ENCODE measurements at places on chromosomes 13 and 19.

DNA sequence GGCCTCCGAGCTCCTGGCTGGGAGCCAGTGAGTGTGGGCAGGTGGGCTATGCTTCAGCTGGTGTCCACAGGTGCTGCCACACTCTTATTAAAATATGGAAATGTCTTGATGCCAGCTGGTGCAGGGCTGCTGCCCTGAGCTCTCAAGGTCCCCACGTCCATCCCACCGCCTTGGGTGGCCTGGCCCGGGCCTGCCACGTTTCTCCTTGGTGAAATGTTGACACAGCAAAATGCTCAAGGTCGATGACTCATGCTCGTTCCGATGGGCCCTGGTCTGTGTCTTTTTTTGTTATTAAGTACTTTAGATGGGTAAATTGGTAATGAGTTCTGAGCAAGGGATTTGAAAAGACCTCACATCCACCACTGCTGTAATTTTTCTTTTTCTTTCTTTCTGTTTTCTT, 524.7 kb downstream of the MYO16 start:
- no peak for DNase-seq

GRCh38 chr13:43431841-43432240, 354.9 kb downstream of the ENOX1 start:
- DNase-seq: no peak

GRCh38 chr19:10644260-10645007, 9.7 kb upstream of the ILF3 start:
- peak; percentile 72 for DNase-seq

DNA sequence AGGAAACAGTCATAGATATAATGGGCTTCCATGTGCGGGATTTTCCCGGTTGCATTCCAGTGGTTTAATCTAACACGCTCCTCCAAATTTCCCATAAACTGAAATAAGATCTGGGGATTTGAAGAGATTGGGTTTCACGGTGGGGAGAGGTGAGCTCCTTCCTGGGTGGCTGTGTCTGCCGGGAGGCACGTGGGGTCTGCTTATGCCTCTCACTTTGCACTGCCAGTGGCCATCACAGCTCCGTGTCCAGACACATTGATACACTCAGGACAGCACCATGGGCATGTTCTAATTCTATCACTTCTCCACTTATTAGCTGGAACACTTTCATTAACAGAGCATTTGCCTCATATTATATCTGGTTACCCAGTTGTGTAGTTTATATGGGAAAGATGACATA, 73.4 kb downstream of the SOX1 start:
- no peak for DNase-seq

DNA sequence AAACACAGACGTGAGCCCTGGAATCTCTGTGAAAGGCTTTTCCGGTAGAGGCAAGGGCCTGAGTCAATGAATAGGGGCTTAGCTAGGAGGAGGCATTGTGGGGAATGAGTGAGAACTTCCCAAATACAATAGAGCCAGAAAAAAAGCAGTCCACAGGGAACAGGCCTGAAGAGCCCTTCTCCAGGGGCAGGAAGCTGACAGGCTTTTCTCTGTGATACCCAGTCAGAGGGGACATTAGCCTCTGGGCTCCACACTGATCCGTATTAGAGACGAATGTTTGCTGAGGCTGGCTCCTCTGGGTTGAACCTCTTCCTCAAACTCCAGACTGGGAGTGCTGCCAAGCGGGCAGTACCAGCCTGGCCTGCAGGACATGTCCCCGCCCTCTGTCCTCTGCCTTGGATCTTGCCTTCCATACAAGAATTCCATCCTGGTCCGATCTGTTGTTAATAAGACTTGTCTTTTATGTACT, 2.3 kb downstream of the DHRS12 start:
- peak; percentile 57 for DNase-seq

GRCh38 chr19:50461066-50461875, 15.0 kb upstream of the EMC10 start:
- peak; percentile 43 for DNase-seq

DNA sequence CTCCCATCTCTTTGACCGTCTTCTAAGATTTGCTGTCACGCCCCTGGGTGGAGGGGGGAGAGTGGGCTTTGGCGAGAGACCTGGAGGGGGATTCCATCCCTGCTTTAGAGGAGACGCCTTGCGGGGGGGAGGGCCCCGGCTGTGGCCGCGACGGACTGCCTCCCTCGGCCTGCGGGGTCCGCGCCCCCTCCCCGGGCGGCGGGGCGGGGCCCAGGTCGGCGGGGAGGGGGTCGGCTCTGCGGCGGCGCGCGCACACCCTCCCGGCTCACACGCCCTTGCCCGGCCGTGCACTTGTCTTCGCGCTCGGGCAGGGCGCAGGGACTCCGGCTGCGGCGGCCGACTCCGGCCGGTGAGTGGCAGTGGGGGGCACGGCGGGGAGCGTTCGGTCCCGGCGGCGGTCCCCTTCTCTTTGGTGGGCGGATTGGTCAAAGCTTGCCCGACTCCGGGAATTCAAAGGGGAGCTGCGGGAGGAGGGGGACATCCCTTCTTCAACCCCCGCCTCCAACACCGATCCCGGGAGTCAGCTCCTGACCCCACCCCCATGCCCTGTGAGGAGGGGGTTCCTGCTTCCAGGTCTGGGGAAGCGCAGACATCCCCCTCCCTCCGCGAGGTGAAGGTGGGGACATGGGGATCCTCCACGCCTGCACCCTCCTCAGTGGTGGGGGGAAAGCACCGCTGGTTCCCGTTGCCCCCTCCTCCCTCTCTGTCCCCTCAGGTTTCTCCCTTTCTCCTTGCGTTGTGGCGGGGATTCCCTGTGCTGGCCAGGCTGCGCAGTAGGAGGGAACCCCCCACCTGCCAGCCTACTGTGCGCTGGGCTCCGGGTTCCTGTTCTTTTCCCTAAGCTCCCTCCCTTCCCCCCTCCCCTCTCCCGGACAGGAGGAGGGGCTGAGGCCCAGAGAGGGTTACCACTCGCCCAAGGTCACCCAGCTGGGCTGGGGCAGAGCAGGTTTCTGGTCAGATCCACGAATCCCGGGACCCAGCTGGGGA, 14.6 kb upstream of the KCNN1 start:
- no peak for DNase-seq

GRCh38 chr19:36121486-36122124, 6.3 kb downstream of the TBCB start:
- DNase-seq: no peak

GRCh38 chr19:23377276-23377675, 18.0 kb downstream of the ZNF91 start:
- no peak for DNase-seq

GRCh38 chr19:47633517-47633916, 24.6 kb downstream of the BICRA start:
- DNase-seq: no peak

DNA sequence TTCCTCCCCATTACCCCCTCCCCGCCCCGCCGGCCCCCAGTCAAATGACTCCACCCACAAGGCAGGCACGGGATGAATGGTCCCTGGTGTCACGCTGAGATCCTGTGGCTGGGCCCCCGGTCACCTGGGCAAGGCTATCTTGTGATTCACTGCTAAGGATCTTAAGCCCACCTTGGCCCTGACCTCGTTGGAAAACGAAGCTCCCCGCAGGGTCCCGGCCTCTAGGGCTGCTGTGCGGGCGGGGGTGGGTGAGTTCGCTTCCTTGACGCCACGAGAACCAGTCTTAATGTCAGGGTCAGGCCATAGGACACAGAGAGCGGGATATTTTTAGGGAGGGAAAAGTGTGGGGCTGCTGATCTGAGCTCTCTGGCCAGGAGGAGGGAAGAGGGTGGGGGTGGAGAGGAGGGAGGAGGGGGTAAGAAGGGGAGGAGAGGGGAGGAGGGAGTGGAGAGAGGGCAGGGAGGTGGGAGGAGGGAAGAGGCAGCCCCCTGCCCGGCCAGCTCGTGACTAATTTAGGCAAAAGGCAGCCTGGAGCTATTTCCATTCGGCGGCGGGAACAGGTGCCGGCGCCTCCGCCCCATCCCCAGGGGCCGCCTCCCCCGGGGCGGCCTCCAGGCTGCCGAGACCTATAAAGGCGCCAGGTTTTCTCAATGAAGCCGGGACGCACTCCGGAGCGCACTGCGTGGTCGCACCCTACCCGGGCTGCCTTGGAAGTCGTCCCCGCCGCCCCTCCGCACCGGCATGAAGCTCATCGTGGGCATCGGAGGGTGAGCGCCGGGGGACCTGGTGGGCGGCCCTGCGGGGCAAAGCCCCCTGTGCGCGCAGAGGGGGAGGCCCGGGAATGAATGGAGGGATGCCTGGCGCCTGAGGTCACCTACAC, at the start of gene NMRK2:
Gene NMRK2 (plus strand): TSS at position 139 of the 880 bp plus-strand sequence. CDS start 603 bp downstream, at position 742.
- DNase-seq: peak; percentile 70

DNA sequence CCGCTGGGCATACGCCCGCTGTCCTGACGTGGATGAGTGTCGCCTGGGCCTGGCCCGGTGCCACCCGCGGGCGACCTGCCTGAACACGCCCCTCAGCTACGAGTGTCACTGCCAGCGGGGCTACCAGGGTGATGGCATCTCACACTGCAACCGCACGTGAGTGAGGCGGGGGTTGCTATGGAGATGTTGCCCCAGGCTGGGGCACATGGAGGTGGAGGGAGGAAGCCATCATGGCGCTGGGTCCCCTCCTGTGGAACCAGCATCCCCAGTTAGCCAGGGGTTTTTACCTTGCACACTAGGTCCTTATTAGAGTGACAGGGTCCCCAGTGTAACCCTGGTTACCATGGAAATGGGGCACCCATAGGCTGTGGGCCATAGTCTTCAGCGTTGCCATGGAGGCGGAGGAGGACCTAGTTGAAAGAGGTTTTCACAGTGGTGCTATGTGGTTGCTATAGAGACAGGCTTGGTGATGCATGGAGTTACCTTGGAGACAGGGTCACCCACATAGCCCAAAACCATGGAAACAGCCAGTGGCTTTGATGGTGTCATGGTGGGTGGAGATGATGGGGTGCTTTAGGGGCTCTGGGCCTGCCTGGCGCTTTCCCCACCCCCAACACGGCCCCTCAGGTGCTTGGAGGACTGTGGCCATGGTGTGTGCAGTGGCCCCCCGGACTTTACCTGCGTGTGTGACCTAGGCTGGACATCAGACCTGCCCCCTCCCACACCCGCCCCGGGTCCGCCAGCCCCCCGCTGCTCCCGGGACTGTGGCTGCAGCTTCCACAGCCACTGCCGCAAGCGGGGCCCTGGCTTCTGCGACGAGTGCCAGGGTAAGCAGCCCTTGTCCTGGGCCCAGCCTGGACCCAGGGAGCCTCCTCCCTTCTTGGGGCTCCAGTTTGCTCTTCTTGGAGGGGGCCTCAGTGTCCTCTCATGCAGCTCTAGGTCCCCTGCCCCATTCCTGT, 27.1 kb downstream of the MEGF8 start:
- DNase-seq: no peak

DNA sequence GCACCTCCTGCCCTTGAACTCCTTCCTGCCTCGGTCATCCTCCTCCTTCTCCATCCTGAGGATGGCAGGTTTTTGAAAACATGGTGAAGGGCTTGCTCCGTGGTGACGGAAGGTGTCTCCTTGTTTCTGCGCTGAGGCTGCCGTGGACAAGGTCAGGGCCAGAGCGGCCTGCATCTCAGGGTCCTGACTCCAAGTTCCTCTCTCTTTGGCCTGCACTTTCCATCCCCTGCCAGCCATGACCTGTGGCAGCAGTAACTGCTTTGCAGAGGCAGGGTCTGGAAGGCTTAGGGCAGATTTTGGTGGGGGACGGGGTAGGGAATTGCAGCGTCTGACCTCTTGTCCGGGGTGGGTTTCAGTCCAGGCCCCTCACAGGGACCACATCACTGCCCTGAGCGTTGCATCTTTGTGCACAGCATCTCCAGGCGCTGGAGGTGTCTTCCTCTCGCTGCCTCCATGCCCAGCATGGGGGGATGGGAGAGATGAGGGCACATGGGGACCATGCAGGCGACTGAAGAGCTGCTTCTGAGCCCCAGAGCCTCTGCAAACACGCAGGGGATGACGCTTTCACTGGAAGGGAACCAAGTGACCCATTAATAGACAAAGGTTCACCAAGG, 216.8 kb downstream of the TEX29 start:
- DNase-seq: no peak

GRCh38 chr13:45332036-45332830, 8.8 kb downstream of the TPT1 start:
- DNase-seq: no peak

GRCh38 chr19:30225676-30226463, 146.3 kb upstream of the ZNF536 start:
- DNase-seq: no peak

DNA sequence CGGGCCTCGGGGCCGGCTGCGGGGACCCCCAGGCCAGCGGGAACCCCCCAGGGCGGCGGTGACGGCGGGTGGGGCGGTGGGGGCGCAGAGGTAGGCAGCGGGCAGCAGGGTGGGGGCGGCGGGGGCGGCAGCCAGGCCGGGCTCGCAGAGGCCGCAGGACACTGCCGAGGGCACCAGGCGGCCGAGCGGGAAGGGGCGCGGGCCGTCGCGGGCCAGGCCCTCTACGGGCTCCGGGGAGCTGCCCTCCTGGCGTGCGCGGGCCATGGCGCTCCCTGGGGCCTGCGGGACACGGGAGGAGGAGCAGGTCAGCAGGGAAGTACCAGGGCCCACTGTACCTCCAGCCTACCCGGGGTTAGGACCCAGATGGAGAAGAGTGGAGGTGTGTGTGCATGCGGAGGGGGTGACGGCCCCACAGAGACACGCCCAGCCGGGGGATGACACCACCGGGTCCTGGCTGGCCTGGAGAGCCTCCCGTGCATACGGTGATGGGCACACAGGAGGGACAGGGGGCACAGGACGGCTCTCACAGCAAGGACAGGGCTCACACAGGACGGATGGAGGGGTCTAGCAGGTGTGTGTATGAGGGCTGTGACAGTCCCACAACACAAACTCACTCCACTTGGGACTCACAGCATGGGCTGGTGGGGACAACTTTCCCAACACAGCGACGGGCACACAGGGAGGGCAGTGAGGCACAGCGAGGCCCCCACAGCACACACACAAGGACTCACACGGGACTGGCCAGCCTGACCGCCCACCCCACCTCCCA, 2.6 kb downstream of the BBC3 start:
- no peak for DNase-seq

DNA sequence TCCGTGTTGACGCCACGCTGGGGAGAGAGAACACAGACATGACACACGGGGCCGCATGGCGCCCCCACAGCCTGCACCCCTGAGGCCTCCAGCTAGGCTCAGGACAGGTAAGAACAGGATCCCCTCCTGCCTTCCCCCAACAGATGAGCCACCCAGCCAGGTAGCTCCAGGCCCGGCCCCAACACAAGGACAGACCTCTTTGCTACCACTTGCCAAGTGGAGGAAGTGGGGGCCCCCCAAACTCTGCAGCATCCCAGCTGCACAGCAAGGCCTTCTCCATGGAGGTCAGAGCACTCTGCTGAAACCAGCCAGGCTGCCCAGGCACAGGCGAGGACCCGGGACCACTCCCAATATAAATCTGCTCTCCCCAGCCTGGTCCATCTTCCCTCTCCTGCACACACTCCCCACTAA, 31.5 kb downstream of the PEPD start:
- no peak for DNase-seq

Measured in NT2/D1 (cell line).